ENCODE measurements at places on chromosomes 11 and 22. TPM values are rescaled to one million over a fixed set of nuclear protein-coding genes. Genes with fewer than 3 reads are reported as not detected.

Gene ANO3
- polyA plus RNA-seq = not detected

Gene CCDC88B
- 7.9 TPM for polyA plus RNA-seq

Gene IFTAP
- 13.0 TPM for polyA plus RNA-seq

Gene OR56A4
- 0.17 TPM for polyA plus RNA-seq

Gene TMEM86A
- 2.4 TPM for polyA plus RNA-seq

Gene DNAJB7
- not detected for polyA plus RNA-seq

Gene ZNF214
- 0.71 TPM for polyA plus RNA-seq

Gene KRTAP5-10
- 0.12 TPM for polyA plus RNA-seq

Gene FAM111B
- 4.8 TPM for polyA plus RNA-seq

Gene NPAS4
- polyA plus RNA-seq = 0.73 TPM

Gene ANKK1
- polyA plus RNA-seq = 0.38 TPM

Gene TP53AIP1
- 0.03 TPM for polyA plus RNA-seq

Gene PGA4
- 2.0 TPM for polyA plus RNA-seq

Gene ROBO4
- polyA plus RNA-seq = not detected

Gene STK33
- polyA plus RNA-seq = 8.8 TPM

Gene C11orf42
- polyA plus RNA-seq = not detected

Gene EP300
- polyA plus RNA-seq = 39.5 TPM

Gene OR5A1
- polyA plus RNA-seq = 0.05 TPM

Gene DNHD1
- polyA plus RNA-seq = 7.6 TPM

Gene MAPK1
- 28.1 TPM for polyA plus RNA-seq

Gene RNF215
- polyA plus RNA-seq = 13.1 TPM

Gene TUB
- polyA plus RNA-seq = 15.3 TPM

Gene BTG4
- 0.06 TPM for polyA plus RNA-seq

Gene OR52A1
- 5.9 TPM for polyA plus RNA-seq

Gene OR4A16
- not detected for polyA plus RNA-seq

Gene TNNT3
- not detected for polyA plus RNA-seq

Gene LUZP2
- polyA plus RNA-seq = 0.79 TPM

Gene ANO1
- 4.7 TPM for polyA plus RNA-seq

Gene C22orf31
- not detected for polyA plus RNA-seq

Gene DERL3
- 27.8 TPM for polyA plus RNA-seq

Gene TMEM132A
- 46.6 TPM for polyA plus RNA-seq

Gene SAA4
- not detected for polyA plus RNA-seq

Gene KRTAP5-11
- polyA plus RNA-seq = not detected

Gene NCR3LG1
- 0.49 TPM for polyA plus RNA-seq

Gene GTF2H1
- 9.1 TPM for polyA plus RNA-seq

Gene PKDREJ
- 0.02 TPM for polyA plus RNA-seq

Gene RFPL1
- polyA plus RNA-seq = not detected

Gene OR51B2
- polyA plus RNA-seq = not detected

Gene PRG2
- 0.61 TPM for polyA plus RNA-seq

Gene OR4C15
- not detected for polyA plus RNA-seq

Gene PPFIBP2
- polyA plus RNA-seq = 6.3 TPM

Gene CDC45
- polyA plus RNA-seq = 40.0 TPM

Gene LDHAL6A
- not detected for polyA plus RNA-seq

Gene A4GALT
- 7.2 TPM for polyA plus RNA-seq

Gene VPS11
- 14.8 TPM for polyA plus RNA-seq

Gene GAS2L1
- polyA plus RNA-seq = 6.8 TPM

Gene LDHA
- polyA plus RNA-seq = 241 TPM

Gene OSM
- not detected for polyA plus RNA-seq

Gene MS4A4A
- polyA plus RNA-seq = not detected

Gene SYT7
- polyA plus RNA-seq = 14.4 TPM

Gene MMP12
- polyA plus RNA-seq = not detected

Gene MYBPC3
- polyA plus RNA-seq = 0.02 TPM

Gene OSBP2
- polyA plus RNA-seq = 3.4 TPM

Gene FERMT3
- polyA plus RNA-seq = 3.7 TPM

Gene YPEL1
- 6.0 TPM for polyA plus RNA-seq

All from H1 (cell line).